ENCODE measurements at places on chromosomes 3 and 15.

GRCh38 chr15:90683876-90684275 lies 33.3 kb upstream of the BLM start:
- DNase-seq = no peak

DNA sequence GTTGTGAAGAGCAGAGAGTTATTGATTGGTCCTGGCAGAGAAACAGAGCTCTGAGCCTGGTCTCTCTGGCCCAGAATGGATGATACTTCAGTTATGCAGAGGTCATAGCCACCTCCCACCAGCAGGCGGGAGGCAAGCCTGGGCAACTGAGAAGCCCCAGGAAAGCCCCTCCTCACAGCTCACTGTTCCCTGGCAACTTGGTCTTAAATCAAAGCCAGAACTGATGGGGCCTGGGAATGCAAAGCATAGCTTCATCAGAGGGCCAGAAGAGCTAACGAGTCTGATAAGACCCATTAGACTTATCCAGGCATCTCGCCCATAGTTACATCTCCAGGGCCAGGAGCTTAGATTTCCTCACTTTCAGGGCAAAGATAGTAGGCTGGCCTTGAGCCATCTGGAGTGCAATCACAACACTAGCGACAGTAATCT lies 5.5 kb upstream of the COLQ start:
- DNase-seq = peak; percentile 92

DNA sequence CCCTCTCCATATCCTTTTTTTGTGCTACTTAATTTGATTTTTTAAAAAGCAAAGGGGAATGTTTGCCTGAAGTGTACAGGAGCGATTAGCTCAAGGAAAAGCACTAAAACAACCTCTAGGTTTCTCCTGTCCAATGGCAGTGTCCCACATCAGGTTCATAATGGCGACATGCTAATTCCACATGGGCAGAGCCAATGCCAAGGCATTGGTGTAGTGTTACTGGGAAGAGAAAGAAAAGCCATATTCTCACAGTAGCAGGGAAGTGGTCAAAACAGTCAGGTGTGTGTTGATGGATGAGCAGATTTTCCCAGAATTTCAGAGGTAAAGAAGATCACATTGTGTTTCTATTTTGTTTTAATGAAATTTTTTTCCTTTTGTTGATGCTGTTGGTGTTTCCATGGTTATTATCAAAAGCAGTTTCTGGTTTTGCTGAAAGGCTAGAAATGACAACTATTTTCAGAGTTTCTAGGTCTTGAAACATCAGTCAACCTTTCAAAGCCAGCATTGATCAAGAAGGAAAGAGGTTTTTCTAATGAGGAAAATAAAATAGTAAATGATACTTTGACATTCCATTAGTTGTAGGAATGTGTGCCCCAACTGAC lies 65.2 kb downstream of the FNDC3B start:
- DNase-seq = peak; percentile 77

- no peak for DNase-seq
Observed at GRCh38 chr3:193711964-193712598, 119.1 kb downstream of the OPA1 start.

GRCh38 chr3:148077318-148077923 lies 620.3 kb upstream of the AGTR1 start:
- no peak for DNase-seq

DNA sequence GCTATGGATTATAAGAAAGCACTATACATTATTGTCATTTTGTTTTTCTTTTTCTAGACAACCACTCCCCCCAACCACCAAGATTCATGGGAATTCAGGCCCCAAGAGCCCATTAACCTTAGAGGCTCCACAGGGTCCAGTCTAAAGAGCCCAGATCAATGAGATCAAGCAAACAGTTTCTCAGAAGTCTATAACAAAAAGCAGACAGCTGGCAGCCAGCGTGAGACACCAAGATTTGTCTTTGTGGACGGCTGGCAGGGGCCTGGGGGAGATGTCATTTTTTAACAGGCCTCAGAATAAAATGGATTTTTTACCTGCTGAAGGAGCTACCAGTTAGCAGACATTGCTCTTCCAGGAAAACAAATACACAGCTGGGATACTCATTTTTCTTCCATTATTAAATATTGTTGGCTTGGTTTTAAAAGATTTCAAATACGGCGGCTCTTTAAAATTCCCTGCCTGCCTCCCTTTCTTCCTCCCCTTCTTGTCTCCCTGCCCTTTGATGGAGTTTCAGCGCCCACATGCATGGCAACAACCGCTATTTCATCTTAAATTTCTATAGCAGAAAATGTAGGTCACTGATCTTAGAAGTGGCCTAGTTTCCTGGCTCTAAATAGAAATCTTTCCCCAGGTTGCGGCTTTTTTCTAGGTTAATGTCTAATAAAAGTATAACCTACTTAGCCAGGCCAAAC lies 130.6 kb downstream of the FAM174B start:
- DNase-seq = no peak

GRCh38 chr15:70669006-70669602 lies 94.3 kb downstream of the UACA start:
- no peak for DNase-seq

Data from endodermal cell (in vitro differentiated cells).